DMS153 (cell line): ENCODE measurements at places on chromosomes 6 and 20.
A peak's percentile ranks its signal among the peaks of the same experiment; 100 is the strongest.

DNA sequence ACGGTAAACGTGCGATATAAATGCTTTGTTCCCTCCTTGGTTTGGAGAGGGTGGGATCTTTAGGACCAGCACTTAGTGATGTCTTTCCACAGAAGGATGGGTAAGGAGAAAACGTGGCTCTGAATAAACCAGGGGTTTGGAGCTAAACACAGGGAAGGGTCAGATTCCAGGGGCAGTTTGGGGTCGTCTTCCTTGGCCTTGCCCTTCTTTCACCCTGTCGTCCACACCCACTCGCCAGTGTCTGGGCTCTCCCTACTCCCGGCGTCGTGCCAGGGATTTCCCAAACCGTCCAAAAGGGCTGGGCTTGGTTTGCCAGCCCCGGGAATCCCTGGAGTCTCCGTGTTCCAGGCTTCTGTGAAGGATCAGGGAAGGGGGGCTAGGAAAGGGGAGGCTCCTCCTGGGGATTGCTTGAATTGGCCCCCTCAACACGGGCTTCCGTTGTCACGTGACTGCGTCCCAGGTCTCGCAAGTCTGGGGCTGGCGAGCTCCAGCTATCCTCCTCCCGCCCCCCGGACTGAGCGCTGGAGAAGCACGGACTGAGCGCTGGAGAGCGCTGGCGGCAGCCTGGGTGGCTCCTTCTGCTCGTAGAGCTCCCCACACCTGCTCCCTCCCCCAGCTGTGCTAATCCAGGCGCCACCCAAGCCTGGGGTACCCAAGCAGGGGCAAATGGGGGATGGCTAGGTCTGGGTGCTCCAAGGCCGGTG lies 9.4 kb upstream of the ARMC12 start:
- no peak for DNase-seq

- DNase-seq, result no peak
Observed at GRCh38 chr6:135319819-135320218, 138.7 kb downstream of the MYB start.

- no peak for DNase-seq
Observed at GRCh38 chr6:161076181-161076677, 84.7 kb downstream of the MAP3K4 start.

DNA sequence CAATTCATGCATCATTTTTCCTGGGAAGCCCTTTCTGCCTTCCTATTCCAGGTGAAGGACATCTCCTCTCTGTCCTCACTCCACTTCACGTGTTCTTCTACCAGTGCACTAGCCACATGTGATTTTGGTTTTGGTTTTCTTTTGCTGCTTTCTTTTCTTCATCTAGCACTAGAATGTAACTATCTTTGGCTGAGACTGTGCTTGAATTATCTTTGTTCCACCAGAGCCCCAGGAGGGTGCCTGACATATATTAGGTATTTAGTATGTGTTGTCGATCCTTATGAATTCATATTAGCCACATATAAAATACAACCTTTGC lies 79.9 kb downstream of the VGLL2 start:
- DNase-seq, result no peak

DNA sequence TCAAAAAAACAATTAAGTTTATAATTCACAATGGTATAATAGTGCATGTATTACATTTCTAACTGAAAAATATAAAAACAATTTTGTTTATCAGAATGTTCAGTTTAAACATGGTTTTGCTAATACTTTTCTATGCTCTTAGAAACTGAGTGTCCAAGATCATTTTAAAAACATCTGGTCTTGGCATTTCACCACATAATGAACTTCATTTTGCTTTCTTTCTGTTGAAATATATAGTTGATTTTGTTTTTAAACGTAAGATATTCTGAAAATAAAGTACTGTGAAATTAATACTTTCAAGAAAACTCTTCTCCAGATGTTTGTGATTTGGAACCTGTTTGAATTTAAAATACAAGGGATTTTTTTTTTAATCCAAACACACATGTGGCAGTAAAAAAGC lies 264.4 kb downstream of the COL12A1 start:
- DNase-seq, result no peak

GRCh38 chr20:44807051-44807683 lies 3.2 kb downstream of the RIMS4 start:
- no peak for DNase-seq

DNA sequence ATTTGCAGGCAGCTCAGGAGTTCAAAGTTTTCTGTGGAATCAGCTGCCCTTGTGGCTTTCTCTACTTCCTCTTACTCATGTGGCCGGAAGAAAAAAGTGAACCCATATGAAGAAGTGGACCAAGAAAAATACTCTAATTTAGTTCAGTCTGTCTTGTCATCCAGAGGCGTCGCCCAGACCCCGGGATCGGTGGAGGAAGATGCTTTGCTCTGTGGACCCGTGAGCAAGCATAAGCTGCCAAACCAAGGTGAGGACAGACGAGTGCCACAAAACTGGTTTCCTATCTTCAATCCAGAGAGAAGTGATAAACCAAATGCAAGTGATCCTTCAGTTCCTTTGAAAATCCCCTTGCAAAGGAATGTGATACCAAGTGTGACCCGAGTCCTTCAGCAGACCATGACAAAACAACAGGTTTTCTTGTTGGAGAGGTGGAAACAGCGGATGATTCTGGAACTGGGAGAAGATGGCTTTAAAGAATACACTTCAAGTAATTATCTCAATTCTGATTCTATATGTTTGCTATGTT lies 1.1 kb downstream of the MGME1 start:
- DNase-seq, result no peak

- DNase-seq, result no peak
Observed at GRCh38 chr6:159108426-159108985, 60.7 kb upstream of the FNDC1 start.

DNA sequence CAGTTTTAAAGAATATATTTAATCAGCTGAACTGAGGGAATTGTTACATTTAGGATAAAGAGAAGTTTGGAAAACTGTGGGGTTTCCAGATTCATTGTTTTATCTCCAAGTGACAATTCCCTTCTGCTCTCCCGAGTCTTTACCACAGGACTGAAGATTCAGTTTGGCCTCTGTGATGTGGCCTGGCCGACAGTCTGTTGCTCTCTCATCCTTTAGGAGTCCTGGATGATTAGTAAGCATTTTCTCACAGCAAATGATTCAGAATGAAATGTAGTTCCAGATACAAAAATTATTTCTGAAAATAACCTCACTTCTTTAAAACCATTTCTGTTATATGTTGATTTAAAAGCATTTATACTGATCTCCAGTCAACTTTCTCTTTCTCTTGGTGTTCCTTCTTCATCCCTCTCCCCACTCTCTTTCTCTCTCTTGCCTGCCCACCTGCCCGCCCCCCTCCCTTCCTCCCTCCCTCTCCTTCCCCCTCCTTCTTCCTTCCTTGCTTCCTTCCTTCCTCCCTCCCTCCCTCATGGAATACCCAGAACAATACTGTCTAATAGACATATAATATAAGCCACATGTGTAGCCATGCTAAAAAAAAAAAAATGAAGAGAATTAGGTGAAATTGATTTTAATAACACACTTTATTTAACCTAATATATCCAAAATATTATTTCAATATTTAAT lies 254.9 kb downstream of the PRL start:
- DNase-seq, result no peak

DNA sequence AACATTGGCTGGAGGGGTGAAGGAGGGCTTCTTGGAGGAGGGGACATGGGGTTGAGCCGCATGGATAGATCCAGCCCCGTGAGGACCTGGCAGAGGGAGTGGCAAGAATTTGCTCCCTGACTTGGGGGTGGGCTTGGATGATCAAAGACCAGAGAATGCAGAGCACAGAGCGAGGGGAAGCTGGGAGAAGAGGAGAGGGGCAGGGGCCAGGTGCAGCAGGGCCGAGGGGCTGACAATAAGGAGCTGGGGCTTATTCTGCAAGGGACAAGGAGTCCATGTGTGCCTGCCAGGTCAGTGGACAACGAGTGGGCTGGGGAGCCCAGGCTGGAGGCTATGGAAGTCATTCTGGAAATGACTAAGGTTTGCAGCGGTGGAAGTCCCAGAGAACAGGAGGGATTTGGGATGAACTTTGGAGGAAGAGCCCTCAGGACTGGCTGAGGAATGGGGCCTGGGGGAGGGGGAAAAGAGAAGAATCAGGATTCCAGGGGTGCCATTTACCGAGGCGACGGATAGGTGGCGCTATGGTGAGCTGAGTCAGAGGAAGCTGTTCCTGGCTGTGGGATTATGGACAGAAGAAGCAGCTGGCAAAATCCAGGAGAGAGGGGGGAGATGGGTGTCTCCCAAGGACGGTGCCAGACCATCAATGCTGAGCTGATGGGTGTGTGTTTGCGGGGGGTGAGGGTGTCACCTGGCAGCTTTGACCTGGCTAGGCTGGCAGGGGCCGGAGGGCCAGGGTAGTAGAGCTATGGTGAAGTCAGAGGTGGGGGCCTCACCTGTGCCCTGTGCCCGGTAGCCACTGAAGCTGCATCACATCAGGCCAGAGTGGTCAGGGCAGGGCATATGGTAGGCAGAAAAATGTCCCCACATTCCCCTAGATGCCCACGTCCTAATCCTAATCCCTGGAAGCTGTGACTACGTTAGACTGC lies 7.8 kb downstream of the KCNG1 start:
- peak; percentile 26 for DNase-seq

- no peak for DNase-seq
Observed at GRCh38 chr20:52922436-52922835, 49.7 kb upstream of the TSHZ2 start.

DNA sequence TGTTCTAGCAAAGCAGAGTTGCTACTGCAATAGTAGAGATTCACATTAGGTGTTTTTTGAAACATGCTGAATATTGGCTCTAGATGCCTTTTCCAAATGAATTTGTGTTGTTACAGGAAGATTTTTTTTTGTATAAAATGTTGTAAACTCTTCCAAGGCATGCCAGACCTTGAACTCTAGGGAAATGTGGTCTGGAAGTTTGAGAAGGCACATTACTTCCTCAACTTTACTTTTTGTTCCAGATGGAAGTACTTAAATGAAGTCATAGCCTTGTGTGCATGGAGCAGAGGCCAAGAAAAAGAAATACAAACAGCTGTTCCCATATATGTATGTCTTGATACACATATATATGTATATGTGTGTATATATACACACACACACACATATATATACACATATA lies 585.7 kb upstream of the MARCKS start:
- no peak for DNase-seq

- DNase-seq, result no peak
Observed at GRCh38 chr6:37862430-37862829, 42.9 kb downstream of the ZFAND3 start.

- no peak for DNase-seq
Observed at GRCh38 chr6:42624601-42625000, 60.8 kb downstream of the UBR2 start.

DNA sequence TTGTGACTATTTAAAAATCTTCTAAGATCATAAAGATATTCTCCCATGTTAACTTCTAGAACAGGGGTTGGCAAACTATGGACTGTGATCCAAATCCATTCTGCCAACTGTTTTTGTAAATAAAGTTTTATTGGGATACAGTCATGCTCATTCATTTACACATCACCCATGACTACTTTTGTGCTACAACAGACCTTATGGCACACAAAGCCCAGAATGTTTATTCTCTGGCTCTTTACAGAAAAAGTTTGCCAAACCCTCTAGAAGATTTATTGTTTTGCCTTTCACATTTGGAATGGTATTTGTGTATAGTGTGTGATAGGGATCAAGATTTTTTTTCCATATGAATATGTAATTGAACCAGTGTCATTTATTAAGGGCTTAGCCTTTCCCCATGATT lies 341.7 kb downstream of the CD83 start:
- DNase-seq, result no peak

DNA sequence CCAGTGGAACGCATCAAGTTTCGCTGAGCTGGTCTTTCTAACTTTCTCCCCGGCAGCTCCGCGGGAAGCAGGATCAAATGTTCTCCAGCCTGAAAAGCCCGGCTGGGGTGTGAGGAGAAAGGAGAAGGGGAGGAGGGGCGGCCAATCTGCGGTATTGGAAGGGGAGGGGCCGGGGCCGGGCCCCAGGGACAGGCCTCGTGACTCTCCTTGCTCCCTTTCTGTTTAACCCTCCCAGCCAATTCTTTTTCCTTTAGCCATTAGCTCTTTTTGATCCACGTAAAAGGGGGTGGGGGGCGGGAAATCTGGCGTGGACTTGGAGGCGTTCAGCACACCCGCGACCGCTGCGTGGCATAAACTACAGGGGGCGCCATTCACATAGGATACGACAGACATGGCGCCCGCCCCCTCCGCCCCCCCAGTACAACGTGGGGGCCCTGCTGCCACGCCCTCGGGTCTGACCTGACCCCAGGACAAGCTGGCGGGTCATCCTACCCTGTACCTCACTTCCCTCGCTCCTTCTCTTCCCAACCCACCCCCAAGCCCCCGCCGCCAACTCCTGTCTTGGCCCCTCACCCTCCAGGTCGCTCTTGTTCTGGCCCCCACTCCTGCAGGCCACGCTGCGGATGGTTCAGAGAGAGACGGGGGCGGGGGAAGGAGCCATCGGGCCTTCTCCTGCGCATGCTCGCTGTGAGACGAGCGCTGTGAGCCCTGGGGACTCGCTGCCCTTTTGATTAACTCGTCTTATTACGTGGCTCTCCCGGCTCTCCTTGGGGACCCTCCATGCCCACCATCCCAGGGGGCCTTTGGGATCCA lies 7.8 kb upstream of the MDGA1 start:
- peak; percentile 32 for DNase-seq

DNA sequence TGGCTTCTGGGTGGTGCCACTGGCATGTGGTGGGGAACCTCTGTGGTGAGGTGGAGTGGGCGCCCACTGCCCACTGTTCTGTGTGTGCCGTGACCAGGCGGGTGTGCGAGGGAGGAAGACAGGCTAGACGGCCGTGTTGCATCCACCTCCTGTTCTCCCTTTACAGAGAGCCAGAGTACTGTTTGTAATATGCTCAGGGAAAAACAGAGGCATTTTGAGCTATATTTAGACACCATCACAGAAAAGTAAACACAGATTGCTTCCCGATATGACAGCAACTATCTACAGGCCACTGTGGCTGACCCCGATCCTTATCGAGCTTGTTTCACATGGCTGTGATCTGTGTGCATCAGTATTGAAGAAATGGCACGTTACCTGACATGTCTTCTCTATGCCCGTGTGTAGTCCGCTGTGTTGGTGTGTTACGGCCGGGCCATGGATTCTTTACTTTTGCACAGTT lies 45.6 kb downstream of the ARID1B start:
- DNase-seq, result peak; percentile 6

DNA sequence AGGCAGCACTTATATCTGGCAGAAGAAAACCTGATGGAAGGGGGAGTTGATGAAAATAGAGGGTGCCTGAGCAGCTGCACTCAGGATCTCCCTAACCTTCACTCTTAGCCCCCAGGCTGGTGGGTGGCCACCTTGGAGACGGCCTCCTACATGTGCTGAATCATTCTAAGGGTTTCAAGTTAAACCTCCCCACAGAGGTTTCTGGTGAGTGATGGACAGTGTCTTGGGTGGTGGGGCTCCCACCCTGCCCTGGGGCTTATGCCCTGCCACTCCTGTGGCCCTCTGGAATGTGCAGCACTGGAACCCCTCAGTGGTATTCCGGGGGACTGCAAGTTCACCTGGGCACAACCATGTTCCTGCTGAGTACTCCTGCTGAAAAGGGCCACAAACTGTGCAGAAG lies 357.2 kb downstream of the CD83 start:
- no peak for DNase-seq

DNA sequence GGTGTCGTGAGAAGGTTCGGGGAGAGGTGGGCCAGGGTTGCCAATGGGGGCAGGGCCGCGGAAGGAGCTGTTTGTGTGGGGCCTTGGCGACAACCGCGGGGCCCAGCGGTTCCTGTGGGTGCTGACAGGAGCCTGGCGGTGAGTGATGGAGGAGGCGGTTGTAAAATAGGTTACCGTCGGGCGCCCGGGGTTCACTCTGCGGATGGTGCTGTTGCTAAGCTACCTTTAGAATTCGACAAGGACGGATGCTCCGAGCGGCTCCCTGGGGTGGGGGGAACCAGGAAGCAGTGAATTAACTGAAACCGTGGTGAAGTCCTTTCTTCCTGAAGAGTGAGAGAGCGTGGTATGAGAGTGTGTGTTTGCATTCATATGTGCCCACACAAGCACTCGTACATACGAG lies 61.7 kb downstream of the CDH22 start:
- peak; percentile 90 for DNase-seq
